ENCODE measurements at places on chromosomes 2 and 18.
A peak's percentile ranks its signal among the peaks of the same experiment; 100 is the strongest.

DNA sequence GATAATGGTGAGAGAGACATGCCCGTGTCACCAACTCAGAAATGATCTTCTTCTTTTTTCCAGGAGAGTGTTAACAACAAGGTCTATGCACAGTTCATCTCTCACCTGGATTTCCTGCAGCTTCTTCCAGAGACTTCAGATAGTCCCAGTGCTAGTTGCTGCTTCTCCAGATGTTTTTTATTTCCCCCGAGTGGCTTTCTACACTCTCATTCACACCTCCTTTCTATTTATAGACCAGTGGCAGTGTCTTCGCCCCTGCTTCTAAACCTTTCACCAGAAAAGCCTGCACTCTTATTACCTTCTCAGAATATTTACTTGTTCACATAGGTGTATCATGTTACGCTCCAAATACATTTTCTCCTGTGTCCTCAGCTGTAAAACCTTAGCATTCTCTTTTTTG is 558.8 kb upstream of the CHAC2 start:
- DNase-seq = no peak

DNA sequence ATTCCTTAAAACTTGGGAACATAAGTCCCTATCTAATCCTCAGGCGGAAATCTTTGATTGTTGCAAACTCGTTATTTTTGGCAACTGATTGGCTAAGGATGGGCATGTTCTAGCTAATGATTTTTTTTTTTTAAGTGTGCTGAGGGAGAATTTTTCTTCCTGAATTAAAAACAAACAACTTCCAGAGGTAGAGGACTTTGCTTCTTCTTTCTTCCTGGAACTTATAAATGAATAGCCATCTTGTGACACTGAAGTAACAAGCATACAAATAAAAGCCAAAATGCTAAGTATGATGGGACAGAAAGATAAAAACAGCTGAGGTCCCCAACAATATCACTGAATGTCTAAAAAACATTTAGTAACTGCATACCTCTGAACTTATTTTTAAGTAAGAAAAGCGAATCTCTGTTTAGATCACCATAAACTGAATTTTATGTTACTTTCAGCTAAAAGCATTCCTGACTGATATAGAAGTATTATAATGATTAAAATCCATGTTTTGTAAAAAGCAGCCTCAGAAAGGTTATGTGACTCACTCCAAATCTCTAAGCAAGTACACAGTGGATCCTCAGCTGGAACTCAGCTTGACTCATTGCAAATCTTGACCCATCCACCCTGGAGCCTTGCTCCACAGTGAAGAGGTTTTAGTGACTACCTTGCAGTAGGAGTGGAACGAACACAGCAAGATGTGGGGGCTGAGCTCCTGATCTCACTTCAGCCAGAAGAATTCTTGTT is 344.4 kb downstream of the CLIP4 start:
- DNase-seq = peak; percentile 61

DNA sequence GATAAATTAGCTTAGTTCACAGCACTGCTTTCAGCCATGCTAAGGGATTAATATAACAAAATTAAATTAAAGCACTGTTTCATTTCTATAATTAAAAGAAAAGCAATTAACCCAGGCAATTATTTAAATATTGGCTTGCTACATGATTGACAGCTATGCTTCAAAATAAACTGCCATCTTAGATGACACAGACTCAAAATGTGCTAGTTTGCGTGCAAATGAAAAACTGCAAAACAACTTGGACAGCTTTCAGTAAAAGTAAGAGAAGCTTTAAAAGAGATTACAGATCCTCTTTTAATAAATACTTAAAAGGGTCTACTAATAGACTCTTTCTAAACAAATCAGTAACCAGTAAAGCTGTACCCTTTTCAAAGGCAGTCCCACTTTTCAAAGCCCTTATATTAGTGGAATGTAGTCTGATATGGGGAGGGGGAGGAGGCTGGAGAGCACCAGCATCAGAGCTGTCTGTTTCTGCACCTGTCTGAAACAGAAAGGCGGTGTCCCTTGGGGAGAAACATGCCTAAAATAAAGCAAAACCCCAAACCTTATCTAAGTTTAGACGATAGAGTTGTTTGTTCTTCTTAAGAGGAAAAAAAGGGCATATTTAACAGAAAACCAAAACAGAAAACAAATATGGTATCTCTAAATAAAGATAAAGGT is 20.8 kb downstream of the EIF2AK3 start:
- DNase-seq = no peak

DNA sequence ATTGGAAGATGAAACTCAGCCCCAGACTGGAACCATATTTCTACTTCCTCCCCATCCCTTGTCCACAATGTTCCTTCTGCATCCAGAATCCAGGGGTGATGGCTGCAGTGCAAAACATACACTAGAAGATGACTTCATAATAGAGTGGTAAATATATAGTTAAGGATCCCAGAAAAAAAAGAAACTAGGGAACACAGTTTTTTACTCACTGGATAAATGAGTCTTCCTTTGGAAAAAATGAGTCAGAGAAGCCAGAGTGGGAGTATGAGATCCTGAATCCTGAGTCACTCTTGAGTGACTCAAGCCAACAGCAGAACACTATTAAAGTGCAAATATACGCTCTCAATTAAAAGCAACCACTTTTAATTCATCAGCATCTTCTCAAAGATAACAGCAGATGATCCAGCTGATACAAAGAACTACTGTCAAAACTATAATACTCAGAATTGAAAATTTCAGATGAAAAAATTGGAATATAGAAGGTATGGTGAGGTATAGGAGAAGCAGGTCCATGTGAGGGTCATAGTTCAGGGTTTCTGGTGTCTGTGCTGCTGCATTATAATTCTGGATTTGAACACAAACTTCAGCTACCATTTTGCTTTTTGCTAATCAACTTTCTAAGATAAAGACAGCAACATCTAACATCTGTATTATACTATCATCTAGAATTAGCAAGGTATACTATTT is 987.2 kb upstream of the CDH2 start:
- DNase-seq = peak; percentile 97

DNA sequence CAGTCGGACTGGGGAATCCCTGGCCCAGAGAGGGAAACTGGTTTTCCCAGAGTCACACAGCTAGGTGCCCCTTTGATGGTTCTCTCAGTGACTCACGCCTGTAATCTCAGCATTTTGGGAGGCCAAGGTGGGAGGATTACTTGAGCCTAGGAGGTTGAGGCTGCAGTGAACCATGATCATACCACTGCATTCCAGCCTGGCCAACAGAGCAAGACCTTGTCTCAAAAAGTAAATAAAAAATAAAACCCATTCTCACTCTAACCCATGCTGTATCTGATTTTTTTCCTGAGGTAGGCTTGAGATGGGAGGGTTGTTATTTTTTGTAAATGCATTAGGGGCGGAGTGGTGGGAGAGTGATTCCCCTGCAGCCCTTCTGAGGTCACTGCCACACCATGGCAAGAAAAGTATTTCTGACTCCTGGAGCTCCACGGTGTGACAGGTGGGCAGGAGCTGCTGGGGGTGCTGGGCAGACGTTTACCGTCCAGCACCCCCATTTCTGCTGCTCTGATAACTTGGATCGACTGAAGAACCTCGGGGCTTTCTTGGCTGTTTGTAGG is 60.3 kb downstream of the HPCAL1 start:
- DNase-seq = no peak

GRCh38 chr2:69299772-69300516 is 87.1 kb downstream of the GFPT1 start:
- DNase-seq = no peak

DNA sequence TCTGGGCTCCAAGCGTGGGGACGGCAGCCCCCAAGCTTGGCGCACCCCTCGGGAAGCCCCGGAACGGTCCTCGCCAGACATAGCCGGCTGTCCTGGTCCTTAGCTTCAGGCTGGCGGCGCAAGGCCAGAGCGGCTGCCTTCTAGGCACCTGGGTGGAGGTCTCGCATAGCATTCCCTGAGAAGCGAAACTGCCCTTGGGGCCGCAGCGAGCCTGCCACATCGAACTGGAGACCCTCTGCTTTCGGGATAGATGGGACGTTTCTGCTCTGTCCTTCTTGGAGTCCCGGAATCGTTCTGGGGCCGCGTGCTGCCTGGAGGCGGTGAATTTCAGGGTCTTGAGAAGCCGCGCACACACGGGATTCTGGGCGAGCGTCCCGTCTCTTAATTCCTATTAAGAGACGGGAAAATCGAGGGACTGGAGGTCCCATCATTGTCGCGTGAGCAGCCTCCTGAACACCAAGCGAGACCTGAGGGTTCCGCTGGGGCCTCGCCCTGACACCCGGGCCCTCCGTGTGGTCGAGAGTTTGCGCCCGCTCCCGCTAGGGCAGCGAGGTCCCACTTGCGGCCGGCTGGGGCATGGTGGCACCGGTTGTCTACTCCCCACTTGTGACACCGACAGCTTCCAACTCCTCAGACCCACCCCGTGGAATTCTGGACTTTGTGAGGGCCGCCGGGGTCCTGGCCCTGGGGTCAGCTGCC is 9.7 kb upstream of the EN1 start:
- no peak for DNase-seq

DNA sequence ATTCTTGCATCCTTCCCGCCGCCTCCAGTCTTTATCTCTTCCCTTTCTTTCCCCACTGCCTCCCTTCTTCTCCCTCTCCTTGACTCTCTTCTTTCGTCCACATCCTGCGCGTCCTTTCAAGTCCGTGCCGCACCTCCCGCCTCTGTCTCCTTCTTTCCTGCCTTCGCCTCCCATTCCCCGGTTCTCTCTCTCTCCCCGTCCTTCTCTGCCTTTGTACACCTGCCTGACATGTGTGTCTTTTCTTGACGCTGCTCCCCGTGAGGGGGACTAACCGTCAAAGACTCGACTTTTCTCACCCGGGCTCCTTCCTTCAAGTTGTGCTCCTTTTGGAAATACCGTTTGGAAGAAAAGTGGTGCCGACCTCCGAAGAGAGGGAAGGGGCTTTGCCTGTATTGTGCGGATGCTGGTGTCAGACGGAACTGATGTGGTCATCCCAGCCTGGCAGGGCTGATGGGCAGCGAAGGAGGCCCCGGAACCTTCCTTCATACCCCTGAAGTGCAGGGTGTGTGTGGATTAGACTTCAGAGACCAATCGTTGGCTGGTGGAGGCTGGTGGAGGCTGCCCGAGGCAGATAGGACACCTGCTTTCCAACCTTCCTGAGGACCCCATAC is 879 bp downstream of the TMEM178A start:
- DNase-seq = no peak

- DNase-seq = no peak
Measured at GRCh38 chr2:166802475-166802874, 85.8 kb upstream of the XIRP2 start.

GRCh38 chr2:80852079-80852807 is 547.7 kb upstream of the LRRTM1 start:
- no peak for DNase-seq

- DNase-seq = peak; percentile 6
Measured at GRCh38 chr2:137420744-137421143, 543.5 kb upstream of the HNMT start.
